ENCODE measurements at places on chromosomes 5 and 9.

DNA sequence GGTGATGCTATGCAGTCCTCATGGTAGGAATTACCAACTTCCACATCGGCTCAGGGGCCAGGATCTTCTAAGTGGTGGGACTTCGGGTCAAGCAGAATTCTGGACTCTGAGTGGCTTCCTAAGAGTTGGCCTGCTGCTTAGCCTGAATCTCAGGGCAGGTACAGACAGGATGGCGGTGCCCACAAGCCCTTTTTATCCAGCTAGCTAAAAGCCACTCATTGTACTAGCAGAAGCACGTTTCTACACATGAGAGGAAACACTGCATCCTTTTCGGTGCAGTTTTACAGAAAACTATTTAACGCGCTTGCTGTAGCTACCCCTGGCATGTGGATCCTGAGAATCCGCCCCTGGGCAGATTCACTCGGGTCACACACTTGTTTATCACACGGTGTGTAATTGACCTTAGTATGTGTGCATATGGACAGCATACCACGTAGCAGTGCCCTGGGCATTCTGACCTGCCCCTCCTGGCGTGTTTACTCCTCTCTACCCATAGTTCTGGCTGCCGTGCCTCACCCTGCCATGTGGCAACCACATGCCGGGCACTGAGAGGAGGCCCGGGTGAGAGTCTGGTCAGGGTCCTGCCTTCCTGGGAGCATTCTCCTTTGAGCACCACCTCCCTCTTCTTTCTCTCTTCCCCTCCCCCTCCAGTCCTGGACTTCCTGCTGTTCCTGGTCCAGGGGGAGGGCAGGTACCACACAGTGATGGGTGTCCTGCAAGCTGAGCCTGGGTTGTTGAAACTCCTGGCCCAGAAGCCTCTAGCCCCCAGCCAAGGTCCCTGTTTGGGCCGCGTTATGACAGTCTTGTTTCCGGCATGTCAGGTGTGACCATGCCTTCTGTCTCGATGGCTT is 65.9 kb downstream of the DAB2IP start:
- DNase-seq = no peak
- no peaks in the 10 kb centered on the region for H3K36me3 ChIP-seq
- no peaks in the 10 kb centered on the region for H3K4me1 ChIP-seq
- H3K27me3 ChIP-seq = no peaks in the 10 kb centered on the region
- no peak overlapping the region for H3K4me3 ChIP-seq
- no peak overlapping the region for H3K27ac ChIP-seq

- H3K4me3 ChIP-seq = no peak overlapping the region
- no peaks in the 10 kb centered on the region for H3K27me3 ChIP-seq
- H3K27ac ChIP-seq = no peak overlapping the region
- H3K36me3 ChIP-seq = no peaks in the 10 kb centered on the region
- H3K4me1 ChIP-seq = no peaks in the 10 kb centered on the region
- DNase-seq = no peak
These were observed 494.2 kb downstream of the ZNF608 start for GRCh38 chr5:124252191-124252638.

DNA sequence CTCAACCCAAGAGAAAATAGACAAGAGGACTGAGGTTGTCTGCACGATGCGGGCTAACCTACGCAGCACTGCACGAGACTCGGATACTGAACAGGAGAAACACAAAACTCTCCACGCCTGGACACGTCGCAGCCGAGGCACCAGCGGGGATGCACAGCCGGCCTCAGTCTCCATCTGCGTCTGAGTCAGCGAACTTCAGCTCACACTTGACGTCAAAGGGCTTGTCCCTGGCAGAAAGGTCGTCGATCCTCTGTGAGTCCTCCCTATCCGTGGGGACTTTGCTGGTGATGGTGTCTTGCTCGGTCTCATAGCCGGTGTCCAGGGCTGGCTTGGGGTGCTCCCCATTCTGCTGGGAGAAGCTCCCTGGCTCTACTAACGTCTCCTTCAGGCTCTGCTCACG is 60.2 kb downstream of the SECISBP2 start:
- DNase-seq = no peak
- H3K36me3 ChIP-seq = peaks cover 74% of the 10 kb centered on the region
- H3K4me3 ChIP-seq = no peak overlapping the region
- H3K27me3 ChIP-seq = no peaks in the 10 kb centered on the region
- no peak overlapping the region for H3K27ac ChIP-seq

DNA sequence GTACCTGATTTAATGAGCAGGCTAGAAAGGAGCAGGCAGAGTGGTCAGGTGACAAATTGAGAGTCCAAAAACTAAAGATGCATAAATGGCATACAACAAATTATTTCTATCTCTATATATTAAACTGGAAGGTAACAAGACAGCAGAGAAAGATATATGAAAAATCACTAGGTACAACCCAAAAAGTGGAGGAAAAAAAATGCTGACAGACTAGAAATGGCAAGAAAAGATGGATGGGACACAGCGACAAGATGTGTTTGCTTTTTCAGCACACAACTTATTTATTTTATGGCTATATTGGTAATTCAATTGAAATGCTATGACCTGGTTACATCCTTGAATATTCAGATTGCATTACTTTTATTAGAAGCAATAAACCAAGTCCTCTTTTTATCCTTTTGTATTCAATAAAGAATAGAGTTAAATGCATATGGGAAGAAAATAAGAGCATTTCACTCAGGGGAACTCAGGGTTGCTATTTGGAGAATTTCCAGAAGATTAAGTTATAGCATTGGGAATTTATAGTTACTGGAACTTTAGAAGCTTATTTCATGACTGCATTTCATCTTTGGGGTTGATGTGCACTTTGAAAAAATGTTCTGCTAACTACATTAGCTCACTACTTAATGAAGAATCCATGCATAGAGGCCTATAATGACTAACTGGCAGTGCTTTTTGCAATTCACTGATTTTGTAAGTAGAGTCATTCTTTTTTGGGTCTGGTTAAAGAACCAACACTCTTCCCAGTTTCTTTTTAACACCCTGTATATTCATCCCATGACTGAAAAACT is 566.6 kb upstream of the TUSC1 start:
- no peak overlapping the region for H3K27ac ChIP-seq
- H3K4me3 ChIP-seq = no peak overlapping the region

- H3K36me3 ChIP-seq = no peaks in the 10 kb centered on the region
- H3K4me3 ChIP-seq = no peak overlapping the region
- no peaks in the 10 kb centered on the region for H3K4me1 ChIP-seq
- no peaks in the 10 kb centered on the region for H3K27me3 ChIP-seq
- no peak overlapping the region for H3K27ac ChIP-seq
- DNase-seq = no peak
These were observed 100.4 kb downstream of the OSTF1 start for GRCh38 chr9:75188756-75189155.

DNA sequence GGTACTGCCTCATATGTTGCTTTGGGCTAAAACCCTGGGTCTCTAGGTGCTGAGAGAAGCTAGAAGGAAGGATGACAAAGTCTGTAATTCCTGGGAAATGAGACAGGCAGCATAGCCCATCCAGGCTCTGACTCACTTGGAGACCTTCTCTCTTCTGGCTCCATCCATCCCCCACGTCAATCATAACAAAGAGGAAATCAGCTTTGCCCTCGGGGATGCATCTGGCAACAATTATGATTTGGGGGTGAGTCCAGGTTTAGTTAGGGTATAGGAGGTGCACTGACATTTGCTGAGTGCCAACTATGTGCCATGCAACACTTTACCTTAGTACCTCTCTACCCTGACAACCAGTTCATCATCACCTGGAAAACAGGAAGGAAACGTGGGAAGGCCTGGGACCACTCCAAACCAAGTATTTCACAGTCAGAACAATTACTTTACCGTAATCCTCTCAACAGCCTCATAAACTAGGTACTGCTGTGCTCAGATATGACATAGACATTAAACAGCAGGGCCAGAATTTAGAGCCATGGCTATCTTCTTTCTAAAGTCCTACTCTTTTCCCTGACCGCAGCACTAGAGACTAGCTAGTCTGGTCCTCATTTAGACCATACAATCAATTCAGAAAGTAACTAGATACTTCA is 39.1 kb upstream of the GZMA start:
- no peak overlapping the region for H3K27ac ChIP-seq
- no peaks in the 10 kb centered on the region for H3K27me3 ChIP-seq
- H3K36me3 ChIP-seq = no peaks in the 10 kb centered on the region
- H3K4me3 ChIP-seq = no peak overlapping the region
- H3K4me1 ChIP-seq = peaks cover 24% of the 10 kb centered on the region

GRCh38 chr5:150780187-150780692 is 1.7 kb downstream of the SMIM3 start:
- H3K4me3 ChIP-seq = no peak overlapping the region
- peaks cover 29% of the 10 kb centered on the region for H3K4me1 ChIP-seq
- H3K36me3 ChIP-seq = no peaks in the 10 kb centered on the region
- no peaks in the 10 kb centered on the region for H3K27me3 ChIP-seq
- DNase-seq = no peak
- H3K27ac ChIP-seq = peak overlapping the region; percentile 7

GRCh38 chr5:160692271-160692670 is 159.7 kb downstream of the ATP10B start:
- H3K4me1 ChIP-seq = no peaks in the 10 kb centered on the region
- no peak overlapping the region for H3K27ac ChIP-seq
- no peak overlapping the region for H3K4me3 ChIP-seq
- no peaks in the 10 kb centered on the region for H3K27me3 ChIP-seq
- no peak for DNase-seq

- no peaks in the 10 kb centered on the region for H3K4me1 ChIP-seq
- DNase-seq = no peak
- H3K27ac ChIP-seq = no peak overlapping the region
- H3K27me3 ChIP-seq = no peaks in the 10 kb centered on the region
- no peaks in the 10 kb centered on the region for H3K36me3 ChIP-seq
- H3K4me3 ChIP-seq = no peak overlapping the region
These were observed 65.6 kb downstream of the GNA14 start for GRCh38 chr9:77582525-77582924.

GRCh38 chr9:109270971-109271925 is 49.6 kb downstream of the EPB41L4B start:
- DNase-seq = no peak
- H3K27ac ChIP-seq = no peak overlapping the region
- H3K4me3 ChIP-seq = no peak overlapping the region
- no peaks in the 10 kb centered on the region for H3K27me3 ChIP-seq

DNA sequence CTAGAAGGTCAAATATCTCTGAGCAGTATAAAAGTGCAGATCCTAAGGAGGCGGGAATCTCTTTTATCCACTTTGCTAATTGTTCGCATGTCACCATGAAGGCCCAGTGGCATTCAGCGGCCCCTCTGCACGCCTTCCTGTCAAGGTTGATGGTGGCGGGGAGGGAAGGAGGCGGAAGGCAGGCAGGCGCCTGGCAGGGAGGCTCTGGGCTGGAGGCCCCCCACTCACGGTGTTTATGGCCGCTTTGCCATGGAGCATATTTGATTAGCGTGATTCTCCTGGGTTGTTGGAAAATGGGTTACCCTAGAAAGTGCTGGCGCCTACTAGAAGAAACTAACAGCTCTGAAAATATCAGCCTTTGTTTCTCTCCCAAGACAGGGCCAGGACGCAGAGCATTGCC is 209.6 kb downstream of the FSTL4 start:
- no peaks in the 10 kb centered on the region for H3K27me3 ChIP-seq
- H3K4me3 ChIP-seq = no peak overlapping the region
- H3K27ac ChIP-seq = no peak overlapping the region
- no peaks in the 10 kb centered on the region for H3K4me1 ChIP-seq
- no peak for DNase-seq

- DNase-seq = no peak
- H3K36me3 ChIP-seq = no peaks in the 10 kb centered on the region
- no peak overlapping the region for H3K4me3 ChIP-seq
- no peaks in the 10 kb centered on the region for H3K27me3 ChIP-seq
- no peaks in the 10 kb centered on the region for H3K4me1 ChIP-seq
These were observed 317.0 kb upstream of the RPS23 start for GRCh38 chr5:82595113-82595512.

GRCh38 chr5:157764531-157764930 is 21.0 kb downstream of the LSM11 start:
- no peaks in the 10 kb centered on the region for H3K27me3 ChIP-seq
- no peaks in the 10 kb centered on the region for H3K4me1 ChIP-seq
- no peak overlapping the region for H3K4me3 ChIP-seq
- no peak for DNase-seq
- no peak overlapping the region for H3K27ac ChIP-seq

DNA sequence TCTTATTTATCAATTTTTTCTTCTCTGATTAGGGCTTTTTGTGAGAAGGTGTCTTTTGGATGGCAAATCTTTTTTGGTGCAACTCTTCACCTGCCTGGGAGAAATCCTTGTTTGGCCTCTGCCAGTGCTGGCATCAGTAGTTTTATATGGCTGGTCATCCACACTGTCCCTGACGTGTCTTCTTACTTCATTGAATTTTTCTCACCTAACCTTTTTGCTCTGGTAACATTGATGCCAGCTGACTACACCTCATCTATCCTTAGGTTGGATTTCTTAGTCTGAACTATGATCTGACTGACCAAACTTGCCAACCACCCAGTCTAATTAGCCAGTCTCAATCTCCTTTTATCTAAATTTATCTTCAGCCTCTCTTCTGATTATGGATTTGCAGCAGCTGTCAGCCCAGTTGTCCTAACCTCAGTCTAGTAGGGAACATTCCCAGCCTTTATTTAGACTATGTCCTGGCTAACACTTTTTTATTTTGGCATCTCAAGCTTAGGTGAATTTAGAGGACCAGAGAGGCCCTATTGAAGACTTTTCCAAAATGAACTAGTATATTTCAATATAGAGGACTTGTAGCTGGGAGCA is 10.6 kb upstream of the TMEM38B start:
- H3K4me3 ChIP-seq = no peak overlapping the region
- no peaks in the 10 kb centered on the region for H3K4me1 ChIP-seq
- H3K27ac ChIP-seq = no peak overlapping the region
- DNase-seq = no peak
- H3K27me3 ChIP-seq = peaks cover 2% of the 10 kb centered on the region

GRCh38 chr5:154055201-154055600 is 16.4 kb downstream of the MFAP3 start:
- DNase-seq = no peak
- H3K4me1 ChIP-seq = peaks cover 8% of the 10 kb centered on the region
- no peaks in the 10 kb centered on the region for H3K27me3 ChIP-seq
- H3K27ac ChIP-seq = no peak overlapping the region
- peaks cover 22% of the 10 kb centered on the region for H3K36me3 ChIP-seq

DNA sequence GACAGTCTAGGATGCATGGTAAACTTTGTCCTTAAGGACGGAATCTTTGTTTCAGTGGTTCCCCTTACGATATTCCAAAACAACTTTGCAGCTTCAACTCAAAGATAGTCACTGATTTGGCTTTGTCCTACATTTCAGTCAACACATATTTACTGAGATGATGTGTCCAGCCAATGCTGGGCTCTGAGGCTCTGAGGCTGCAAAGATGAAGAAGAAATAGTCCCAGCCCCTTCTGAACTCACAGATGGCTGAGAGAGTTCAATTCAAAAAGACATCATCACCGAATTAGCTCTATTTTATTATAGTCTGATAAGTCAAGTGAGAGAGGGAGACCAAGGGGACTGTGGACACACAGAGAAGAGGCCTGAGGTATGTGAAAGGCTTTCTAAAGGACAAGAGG is 544.0 kb downstream of the ACTL7B start:
- no peaks in the 10 kb centered on the region for H3K36me3 ChIP-seq
- no peak overlapping the region for H3K4me3 ChIP-seq
- H3K27me3 ChIP-seq = no peaks in the 10 kb centered on the region
- no peaks in the 10 kb centered on the region for H3K4me1 ChIP-seq
